ENCODE measurements at places on chromosomes 6 and 20.

DNA sequence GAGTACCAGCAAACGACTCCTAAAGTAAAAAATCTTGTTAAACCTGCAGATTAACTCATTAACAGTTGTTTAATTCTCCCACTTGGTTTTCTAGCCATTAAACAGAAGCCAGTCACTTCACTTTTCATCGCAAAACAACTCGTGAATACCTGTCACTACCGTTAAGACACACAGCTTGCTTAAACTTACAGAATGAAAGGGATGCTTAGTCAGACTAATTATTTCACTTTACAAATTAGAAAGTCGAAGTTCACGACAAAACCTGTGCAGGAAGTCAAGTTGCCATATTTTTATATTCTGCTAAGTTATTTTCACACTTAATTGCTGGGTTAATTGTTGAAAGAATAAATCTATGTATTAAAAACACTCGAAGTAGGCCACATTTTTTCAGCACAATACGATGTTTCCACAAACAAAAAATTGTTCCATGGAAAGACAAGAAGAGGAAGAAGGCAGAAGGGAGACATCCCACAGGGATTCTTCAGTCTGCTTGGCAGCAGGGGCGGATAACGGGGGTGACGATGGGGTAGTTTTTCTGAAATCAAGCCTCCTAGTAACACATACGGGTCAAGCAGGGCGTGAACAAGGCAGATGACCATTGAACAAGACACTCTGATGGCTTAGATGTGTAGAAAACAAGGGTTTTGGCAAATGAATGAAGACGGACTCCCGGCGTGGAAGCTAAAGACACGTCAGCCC lies 933 bp downstream of the SSR1 start:
- DNase-seq: no peak

DNA sequence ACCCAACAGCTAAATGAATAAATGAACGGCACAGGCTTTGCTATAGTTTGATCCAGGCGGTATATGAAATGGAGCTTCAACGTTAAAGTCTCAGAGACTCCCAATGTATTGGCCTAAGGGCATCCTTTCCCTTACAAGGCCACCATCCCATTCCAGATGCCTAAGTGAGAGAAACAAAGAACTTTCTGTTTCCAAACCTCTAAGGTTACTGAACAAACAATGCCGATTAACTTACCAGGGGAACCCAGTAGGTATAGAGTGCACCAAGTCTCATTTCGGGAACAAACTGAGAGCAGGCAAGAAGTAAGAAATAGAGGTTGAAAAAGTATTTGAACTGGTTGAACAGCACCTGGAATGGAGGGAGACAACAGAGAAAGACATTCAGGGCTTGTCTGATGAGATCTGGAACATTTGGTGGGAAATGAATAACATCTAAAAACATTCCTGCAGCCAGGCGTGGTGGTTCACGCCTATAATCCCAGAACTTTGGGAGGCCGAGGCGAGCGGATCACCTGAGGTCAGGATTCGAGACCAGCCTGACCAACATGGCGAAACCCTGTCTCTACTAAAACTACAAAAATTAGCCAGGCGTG lies 42.5 kb downstream of the ATP9A start:
- DNase-seq: no peak

DNA sequence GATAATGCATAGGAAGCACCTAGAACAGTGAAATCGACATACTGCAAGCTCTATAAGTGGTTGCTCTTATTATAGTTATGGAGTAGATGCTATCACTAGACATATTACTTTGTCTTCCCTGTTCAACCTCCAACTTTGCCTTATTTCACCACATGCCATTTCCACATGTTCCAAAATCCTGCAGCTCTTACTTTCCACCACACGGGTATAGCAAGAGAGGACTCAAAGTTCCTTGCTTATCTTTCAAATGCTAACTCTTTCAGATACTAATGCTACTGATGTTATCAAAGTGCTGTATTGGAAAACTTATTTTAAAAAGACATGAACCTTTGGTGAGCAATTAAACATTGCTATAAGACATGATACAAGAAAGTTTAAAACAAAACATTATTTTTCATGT lies 1130.1 kb downstream of the HACE1 start:
- no peak for DNase-seq

DNA sequence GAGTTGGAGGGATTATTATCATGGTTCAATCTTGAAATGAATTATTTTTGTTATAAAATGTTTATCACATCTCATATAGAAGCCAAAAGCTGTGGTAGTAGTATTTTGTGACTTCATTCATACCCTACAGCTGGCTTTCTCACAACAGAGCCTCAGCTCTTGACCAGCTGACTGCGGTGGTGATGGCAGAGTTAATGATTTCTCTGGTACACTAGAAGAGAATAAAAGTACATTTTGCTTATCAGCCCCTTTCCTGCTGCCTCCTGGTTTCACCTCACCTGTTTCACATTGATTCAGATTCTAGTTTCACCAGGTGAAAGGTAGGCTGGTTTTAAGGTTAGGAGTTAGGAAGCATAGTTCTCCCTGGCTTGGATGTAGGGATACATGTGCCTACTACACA lies 55.7 kb downstream of the AFG1L start:
- no peak for DNase-seq

- DNase-seq: no peak
These were observed 8.2 kb downstream of the DAAM2 start for GRCh38 chr6:39800034-39801032.

GRCh38 chr6:120198033-120198432 lies 848.5 kb upstream of the MAN1A1 start:
- DNase-seq: no peak

GRCh38 chr6:105359419-105360370 lies 43.2 kb downstream of the PREP start:
- DNase-seq: no peak

- DNase-seq: no peak
These were observed 54.6 kb upstream of the ISM1 start for GRCh38 chr20:13166437-13166836.

GRCh38 chr6:15152700-15153099 lies 93.2 kb upstream of the JARID2 start:
- DNase-seq: no peak

- no peak for DNase-seq
These were observed 48.6 kb downstream of the PSMB1 start for GRCh38 chr6:170504479-170504878.

- DNase-seq: no peak
These were observed 48.2 kb downstream of the JAG1 start for GRCh38 chr20:10625641-10626040.

DNA sequence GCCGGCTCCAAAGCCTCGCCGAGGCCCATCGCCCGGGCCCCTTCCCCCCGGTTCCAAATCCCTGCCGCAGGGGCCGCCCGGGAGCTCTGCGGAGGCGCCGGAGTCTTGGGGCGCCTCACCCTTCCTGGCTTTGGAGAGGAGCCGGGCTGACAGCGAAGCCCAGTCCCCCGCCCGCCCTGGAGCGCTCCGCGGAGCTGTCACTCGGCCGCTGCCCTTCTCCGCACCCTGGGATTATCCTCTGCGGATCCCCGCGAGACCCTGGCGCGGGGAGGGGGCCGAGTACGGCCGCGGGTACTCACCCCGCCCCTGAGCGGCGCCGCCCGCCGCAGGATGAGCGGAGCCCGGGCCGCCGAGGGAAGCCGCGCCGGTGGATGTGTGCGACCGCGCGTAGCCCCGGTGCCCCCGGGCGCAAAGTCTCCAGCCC lies 343 bp downstream of the SNAP91 start:
- no peak for DNase-seq

DNA sequence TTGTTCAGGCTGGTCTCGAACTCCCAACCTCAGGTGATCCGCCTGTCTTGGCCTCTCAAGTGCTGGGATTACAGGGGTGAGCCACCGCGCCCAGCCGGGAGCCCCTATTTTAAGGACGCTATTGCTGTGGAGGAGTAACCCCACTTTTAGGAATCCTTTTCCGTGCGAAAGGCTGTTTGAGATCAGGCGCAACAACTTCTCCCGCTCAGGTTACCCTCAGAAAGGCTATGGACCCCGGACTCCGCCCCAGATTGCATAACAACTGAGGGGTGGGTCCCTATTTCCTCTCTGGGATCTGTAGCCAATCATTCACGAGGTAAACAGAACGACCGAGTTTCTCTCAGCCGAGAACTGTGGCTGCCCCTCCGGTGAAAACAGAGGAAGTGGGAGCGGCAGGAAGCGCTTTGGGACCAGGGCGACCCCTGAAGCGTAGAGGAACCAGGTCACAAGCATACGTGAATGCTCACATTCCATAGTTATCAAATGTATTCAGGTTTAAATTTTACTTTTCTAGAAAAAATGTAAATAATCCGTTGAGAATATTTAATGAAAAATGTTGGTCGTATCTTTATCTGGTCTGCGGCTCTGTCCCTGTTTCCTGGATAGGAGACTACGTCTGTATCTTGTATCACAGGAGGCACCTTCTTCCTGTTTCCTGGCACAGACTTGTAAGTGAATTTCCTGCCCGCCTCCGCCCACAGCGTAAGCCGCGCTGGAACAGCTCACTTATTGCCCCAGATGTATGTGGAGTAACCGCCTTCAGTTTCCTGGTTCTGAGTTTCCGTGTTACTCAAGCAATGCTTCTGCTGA lies 26.8 kb downstream of the HLA-E start:
- peak; percentile 93 for DNase-seq

DNA sequence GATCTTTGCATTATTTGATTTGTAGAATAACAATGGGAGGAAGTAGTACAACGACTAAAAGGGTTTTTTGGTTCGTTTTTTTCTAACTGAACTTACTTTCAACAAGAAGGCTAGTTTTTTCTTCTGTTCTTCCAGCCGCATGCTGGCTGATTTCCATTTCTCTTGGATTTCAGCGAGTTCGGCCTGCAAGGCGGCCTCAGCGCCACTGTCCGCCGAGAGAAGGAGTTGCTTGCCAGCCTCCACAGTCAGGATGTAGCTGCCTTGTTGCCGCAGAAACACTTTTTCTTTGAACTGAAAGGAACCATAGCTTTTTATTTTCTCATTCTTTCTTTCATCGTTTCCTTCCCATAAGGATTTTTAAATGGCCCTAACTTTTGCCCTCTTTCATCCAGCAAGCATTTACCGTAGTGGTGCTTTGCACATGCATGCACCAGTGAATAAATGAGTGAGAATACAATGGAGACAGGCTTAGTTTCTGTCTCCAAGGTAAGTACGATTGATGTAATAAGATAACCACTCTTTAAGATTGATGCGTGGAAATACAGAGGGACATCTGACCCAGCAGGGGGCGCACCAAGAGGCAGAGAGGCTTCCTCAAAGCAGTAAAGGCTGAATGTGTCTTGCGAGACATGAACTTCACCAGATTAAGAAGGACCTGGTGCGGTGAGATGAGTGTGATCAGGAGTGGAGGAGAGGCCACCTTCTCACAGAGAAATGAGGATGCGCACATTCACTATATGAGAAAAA lies 398.8 kb downstream of the ESR1 start:
- peak; percentile 64 for DNase-seq

GRCh38 chr6:159184559-159184958 lies 15.4 kb downstream of the FNDC1 start:
- no peak for DNase-seq

DNA sequence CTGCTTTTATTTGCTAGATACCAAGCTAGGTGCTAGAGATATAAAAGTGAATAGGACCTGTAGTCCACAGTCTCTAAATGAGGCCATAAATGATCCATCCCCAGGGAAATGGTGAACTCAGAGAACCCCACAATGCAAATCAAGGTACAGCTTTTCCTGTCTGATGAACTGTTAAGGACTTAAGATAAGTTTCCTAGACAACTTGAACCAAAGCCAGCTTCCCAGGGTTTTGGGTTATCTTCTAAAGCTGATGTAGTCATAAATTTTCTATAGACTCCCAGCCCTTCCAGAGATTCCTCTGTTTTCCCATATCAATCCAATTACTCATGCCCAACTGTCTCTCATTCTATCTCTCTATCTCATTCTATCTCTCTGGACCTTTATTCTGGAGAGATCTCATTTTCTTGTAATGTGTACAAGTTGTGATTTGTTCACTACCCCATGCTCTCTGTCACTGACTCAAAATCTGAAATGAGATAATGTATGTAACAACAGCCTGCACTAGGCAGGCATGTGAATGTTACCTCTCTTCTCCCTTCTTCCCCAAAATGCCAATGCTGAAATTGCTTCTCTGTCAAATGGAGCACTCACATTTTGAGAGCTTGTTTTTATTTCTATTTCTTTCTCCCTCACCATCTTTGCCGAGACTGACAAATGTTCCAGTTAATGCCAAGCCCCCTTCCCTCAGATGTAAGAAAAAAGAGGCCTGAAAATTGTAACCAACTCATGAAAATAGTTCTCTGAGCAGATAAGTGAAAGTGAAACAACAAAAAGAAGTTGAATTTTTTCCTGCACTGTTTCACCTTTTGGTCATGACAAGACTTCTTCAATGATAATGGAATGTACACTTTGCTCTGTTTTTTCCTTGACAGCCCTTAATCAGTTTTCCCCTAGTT lies 279.9 kb downstream of the SLC35F1 start:
- no peak for DNase-seq

DNA sequence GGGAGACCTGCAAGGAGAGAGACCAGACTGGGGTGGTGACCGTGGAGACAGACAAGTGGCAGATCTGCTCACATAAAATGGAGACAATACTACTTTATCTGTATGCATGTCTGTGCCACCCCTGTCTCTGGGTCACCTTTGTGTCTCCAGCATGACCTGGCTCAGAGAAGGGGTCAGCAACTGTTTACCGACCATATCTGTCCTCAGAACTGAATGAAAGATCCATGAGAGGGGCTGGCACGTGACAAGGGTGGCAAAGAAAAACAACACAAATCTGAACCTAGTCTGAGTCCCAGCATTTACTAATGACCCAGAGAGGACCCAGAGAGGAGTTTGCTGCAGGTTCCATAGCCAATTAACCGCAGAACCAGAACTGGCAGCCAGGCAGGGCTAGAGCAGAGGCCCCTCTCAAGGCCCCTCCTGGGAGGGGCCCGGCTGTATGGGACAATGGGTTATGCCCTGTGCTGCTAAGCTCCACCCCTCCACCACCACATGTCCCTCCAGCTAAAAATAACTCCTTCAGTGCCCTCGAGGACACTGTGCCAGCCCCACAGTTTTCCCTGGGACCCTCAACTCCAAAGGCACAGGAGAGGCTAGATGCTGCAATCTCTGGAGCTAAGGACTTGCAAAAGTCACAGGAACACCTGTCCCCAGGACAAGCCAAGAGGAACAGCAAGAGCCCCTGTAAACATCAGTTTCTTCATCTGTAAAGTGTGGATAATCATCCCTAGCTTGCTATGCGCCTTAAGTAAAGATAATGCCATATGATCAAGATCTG lies 2.2 kb downstream of the AHCY start:
- no peak for DNase-seq

- no peak for DNase-seq
These were observed 171.1 kb downstream of the FOXA2 start for GRCh38 chr20:22412977-22413868.

- no peak for DNase-seq
These were observed 411.7 kb downstream of the EPM2A start for GRCh38 chr6:145323646-145324045.

DNA sequence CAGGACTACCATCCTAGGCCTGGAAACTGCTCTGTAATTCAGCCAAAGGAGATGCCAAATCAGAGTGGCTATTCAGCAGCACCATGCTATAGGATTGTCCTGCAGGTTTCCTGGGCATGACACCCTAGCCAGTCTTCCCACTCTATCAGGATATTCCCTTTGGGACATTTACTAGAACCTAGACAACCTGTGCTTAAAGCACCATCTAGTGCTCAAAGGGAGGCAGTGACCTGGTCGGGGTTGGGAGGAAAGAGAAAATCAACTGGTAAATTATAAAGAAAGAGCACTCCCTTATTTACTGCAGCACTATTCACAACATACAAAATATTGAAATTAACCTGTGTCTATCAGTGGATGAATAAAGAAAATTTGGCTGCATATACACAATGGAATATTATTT lies 67.2 kb upstream of the SMLR1 start:
- DNase-seq: no peak

All from activated CD4-positive, alpha-beta T cell treated with anti-CD3 and anti-CD28 coated beads, Interleukin-2, amount 50 U/mL, for 48 hours (primary cell).